ENCODE measurements at places on chromosomes 13 and 19. TPM values are rescaled to one million over a fixed set of nuclear protein-coding genes. Genes with fewer than 3 reads are reported as not detected.

MYPOP gene
- 11.3 TPM for total RNA-seq

BRME1 gene
- 5.0 TPM for total RNA-seq

DPF1 gene
- 0.29 TPM for total RNA-seq

ZNF677 gene
- total RNA-seq, result 9.8 TPM

SLC15A1 gene
- not detected for total RNA-seq

PCP2 gene
- 0.63 TPM for total RNA-seq
